ENCODE measurements at places on chromosomes 13 and 19.
A peak's percentile ranks its signal among the peaks of the same experiment; 100 is the strongest.

DNA sequence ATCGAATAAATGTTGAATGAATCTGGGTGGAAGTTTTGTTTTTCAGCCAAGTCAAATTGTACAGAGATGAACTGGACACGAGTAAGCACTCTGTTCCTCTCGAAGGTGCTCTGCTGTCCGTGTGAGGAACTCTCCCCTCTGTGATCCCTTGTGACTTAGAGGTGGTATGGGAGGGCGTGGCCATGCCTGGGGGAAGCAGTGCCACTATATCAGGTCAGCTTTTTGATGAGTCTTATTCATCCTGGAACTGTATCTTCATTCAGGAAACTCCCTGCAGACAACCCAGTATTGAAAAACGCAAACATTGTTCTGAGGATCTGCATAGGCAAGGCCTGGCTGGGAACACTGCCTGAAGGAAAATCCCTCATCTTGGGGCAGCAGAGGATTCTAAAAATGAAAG, 45.7 kb upstream of the FLT1 start:
- DNase-seq: peak; percentile 84

DNA sequence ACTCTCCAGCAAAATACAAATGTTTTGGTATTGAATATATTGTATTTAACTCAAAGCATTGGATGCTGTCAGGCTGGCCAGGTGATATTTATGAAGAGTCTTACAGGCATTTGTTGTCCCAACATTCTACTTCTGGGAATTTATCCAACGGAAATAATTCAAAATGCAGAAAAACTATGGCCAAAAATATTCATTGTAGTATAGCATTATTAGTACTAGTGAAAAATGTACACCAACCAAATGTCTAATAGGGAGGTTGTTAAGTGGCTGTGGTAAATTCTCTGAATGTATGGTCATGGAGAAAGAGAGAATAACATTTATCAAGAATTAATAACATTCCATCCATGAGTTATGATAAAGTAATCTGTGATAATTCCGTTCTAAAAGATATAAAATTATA, 38.6 kb upstream of the GAS6 start:
- no peak for DNase-seq

DNA sequence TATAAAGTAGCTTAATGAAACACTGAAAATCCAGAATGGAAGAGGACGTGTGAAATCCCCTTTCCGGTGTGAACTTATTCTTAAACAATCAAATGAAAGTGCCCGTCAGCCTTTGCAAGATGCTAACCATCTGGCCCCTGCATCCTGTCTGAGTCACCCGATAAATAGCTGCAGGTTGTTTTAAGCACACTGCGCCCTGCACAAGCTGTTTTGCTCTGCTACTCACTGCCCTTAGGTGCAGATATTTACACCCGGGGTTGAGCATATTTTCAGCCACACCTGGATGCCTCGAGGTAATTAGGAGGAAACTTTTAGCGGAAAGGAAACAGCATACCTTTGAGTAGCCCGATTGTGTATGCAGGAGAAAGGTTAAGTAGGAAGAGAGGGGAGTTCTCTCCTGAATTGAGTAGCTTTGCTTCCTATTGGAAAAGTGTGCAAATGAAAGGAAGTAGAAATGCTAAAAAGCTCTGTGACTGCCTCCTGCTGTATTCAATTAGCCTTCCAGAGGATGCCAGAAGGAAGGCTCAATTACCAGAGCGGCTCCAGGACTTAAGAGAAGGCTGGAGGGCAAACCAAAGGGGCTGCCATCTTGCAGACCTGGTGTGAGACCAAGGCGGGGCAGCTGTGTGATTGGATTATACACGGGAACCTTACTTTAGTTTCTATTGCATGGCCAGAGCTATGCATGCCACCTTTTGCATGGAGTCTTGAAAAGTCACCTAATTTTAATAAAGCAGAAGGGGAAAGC, 42.5 kb downstream of the IRS2 start:
- no peak for DNase-seq

DNA sequence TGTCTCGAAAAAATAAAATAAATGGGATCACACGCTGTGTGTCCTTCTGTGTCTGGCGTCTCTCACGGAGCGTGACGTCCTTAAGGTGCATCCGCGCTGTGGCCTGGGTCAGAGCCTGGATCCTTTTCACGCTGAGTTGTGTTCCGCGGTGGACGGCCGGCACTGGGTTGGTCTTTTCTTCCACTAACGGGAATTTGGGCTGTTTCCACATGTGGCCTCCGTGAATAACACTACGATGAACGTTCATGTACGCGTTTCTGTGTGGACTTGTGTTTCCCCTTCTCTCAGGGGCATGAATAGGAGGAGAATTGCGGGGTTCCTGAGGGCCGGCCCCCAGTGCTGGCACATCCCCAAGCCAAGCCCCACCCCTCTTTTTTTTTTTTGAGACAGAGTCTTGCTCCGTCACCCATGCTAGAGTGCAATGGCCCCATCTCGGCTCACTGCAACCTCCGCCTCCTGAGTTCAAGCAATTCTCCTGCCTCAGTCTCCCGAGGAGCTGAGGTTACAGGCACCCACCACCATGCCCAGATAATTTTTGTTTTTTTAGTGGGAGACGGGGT, 6.2 kb upstream of the PTBP1 start:
- no peak for DNase-seq

- peak; percentile 54 for DNase-seq
These were observed 3.5 kb downstream of the YJEFN3 start for GRCh38 chr19:19531951-19532805.

DNA sequence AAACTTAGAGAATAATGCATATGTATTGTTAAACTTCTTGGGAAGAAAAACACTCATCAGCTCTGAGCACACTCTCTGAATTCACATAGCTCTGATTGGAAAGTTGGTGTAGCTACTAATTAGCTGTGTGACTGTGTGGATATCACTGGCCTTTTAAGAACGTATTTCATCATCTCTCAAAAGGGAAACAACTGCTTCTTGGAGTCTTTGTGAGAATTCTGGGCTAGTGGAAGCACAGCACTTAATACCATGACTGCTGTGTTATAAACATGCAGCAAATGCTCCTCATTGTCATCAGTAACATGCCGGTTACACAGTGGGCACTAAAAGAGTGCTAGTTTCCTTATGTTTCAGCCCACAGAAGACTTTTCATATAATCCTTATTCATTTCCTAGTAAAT, 220.9 kb upstream of the CSNK1A1L start:
- DNase-seq: no peak
